ENCODE measurements at places on chromosomes 12 and 14.

DNA sequence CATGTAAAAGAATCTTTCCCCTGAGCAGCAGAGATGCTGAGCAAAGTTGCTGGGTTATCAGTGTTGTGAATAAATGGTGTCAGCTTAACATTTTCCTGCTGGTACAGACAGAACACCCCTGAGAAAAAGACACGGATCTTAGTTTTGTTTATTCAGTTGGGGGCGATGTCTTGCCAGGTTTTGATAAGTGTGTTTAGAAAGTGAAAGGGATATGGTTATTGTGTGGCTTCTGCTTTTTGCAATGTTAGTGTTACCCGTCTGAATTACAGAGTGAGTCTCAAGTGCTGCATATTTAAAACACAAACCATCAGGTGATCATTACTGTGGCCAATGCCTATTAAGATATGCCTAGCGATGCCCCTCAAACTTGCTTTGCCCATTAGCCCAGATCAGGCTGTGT lies 864.6 kb upstream of the SEL1L start:
- no peak for DNase-seq

DNA sequence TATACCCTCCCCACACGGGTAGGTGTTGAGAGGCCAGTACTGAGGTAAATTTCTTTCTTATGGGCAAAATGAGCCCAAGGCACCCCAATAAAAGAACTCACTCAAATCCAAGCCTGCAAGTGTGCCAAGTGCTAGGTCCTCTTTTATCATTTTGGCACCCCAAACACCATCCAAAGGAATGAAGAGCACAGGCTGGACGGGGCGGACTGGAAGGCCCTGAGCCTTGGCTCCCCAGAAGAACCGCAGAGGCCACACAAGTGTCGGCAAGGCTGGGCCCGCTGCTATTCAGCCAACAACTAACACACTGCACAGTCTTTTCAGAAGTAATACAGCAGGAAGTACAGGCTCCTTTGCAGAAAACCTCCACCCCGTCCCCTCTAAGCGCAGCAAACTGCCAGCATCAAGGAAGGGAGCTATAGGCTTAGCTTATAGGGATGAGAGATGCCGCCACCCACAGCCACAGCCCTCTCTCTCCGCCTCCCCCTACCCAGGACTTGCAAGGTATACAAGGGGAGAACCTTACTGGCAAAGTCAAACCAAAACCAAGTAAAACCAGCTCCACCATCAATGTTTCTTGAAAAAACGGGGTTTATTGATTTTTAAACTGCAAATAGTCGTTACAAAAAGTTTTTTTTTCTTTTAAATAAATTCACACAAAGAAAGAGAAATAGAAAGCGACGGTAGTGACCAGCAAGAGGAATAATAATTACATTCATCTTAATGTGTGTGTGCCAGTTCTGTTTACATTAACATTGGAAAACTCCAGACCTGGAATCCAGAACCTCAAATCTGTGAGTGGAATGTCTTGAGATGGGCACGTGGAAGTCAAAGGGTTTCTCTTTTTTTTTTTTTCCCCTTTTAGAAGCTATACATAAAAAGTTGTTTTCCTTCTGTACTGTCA lies 5.5 kb downstream of the ZFP36L1 start:
- no peak for DNase-seq

DNA sequence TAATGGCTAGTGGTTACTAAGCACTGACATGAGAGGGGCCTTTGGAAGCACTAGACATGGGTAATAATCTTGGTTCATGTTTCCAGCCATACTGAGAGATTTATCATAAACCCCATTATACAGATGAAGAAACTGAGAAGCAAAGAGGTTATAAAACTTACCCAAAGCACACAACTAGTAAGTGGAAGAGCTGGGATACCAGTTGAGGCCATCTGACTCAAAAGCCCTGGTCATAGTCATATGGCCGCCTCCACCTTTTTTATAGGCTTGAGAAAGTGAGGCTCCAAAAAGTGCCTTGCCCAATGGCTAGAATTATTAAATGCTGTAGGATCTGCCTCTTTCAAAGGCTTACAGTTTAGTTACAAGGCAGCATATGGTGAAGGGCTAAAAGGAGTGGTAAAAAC lies 944 bp downstream of the TXNRD1 start:
- no peak for DNase-seq

- DNase-seq = peak; percentile 21
These were observed 21.9 kb upstream of the ZFP36L1 start for GRCh38 chr14:68814539-68815297.

- DNase-seq = no peak
These were observed 104.3 kb downstream of the RBM19 start for GRCh38 chr12:113861708-113862312.

DNA sequence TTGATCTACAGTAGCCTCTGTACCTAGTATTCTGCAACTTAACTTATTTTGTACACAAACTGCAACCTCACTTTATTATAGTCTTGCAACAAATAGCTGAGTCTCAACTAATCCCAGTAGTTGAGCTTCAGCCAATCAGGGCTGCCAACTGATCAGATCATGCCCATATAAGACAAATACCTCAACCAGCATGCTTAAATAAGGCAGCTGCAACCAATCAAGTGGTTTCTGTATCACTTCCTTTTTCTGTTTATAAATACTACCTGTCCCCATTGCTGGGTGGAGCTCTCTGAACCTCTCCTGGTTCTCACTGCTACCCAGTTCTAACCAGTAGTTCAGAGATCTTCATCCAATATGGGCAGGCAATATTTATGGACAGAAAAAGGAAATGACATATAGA lies 248.5 kb upstream of the FBXO33 start:
- DNase-seq = no peak

DNA sequence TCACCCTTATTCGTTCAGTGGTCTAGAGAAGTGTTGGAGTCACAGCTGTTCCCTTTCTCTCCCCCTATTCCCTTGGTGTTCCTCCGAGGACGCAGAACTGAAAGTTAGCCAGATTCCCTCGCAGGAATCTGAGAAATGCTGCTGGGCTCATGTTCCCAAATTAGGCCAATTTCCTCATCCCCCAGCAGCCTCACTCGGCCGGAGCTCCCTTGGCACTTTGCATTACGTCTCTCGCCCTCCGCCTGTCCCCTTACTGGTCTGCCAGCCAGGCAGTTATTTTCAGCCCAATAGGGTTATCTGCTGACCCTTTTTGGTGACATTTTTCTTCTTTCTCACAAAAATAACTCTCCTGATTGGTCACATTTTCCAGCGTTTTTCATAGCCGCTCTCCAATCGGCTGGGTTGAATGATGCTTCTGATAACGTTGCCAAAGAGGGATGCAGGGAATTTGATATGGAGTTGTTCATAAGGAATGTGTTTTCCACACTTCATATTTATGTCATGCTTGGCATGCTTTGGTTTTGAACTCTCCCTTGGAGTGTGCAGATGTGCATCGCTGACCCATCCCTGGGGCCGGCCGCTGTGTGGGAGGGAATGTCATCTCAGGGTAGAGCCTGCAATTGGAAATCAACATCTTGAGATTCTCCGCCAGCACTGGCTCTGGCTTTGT lies 9.9 kb downstream of the IFT43 start:
- DNase-seq = no peak

DNA sequence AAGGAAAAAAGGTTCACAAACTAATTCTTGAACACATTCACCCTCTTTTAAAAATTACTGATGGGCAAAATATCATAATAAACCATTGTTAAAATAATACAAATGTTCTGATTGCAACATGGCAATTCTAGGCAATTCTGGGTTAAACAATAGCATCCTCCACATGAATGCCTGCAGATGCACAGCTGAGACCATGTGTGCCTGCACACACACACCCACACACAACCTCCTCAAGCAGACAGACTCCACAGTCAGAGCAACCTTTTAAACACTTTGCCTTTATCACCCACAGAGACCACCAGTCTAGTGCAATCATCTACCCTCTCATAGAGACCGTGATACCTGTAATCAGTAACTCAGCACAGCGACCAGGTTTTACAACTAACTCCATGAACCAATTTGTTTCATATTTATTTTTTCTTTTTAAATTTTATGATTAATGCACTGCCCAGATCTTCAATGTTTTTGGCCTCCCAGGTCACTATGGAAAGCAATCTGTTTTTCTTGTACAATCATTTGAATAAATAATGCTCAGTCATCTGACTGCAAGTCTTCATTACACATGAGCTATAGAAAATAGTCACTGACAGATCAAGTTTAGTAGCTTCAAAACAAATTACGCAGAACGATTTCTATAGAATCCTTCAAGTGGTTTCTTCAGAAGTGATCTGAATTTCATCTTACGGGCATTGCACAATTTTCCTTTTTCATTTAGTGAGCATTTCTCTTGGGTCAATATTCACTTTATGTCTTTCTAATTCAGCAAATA lies 105.8 kb downstream of the PRKD1 start:
- DNase-seq = no peak

DNA sequence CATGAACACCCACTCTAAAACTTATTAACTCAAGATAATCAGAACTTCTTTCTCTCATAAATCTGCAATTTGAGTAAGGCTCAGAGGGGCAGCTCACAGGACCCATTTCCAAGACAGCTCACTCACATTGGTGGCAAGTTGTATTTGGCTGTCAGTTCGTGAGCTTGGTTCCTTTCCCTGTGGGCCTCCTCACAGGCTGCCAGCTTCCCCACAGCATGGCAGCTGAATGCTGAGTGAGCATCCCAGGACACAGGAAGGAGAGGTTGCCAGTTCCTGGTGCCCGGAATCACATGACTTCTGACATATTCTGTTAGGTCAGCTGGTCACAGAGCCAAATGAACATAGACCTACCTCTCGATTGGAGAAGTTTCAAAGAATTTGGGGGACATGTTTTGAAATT lies 116.6 kb upstream of the TMEM233 start:
- DNase-seq = no peak

DNA sequence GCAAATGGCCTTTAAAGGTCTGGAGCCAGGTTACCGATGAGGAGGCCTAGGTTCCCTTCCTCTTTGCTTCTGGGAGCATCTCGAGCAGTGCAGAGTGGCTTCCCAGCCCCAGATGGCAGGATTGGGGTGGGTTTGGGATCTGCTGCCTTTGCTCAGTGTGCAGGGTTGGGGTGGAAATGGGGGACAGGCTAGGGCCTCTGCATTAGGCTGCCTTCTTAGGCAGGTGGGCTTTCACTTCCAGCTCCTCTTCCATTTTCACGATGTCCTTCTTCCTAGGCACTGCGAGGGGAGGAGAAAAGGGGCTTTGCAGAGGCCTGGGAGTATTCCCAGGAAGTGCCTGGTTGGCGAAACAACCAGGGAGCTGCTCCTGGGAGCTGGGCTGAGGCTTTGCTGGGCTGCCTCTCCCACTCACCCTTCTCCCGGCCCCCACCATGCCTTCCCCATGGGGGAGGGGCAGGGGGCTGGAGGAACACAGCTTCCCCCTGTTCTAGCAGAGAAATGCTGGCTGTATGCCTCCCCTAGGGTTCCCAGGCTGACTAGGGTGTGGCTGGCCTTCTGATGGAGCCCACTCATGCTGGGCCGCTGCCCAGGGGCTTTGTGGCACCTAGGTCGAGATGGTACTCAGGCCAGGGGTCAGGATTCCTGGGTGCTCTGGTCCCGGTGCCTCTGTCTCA lies 2.4 kb downstream of the NR4A1 start:
- DNase-seq = no peak

GRCh38 chr12:71312768-71313403 lies 126.7 kb upstream of the LGR5 start:
- no peak for DNase-seq

GRCh38 chr12:12720672-12721161 lies 3.5 kb downstream of the CDKN1B start:
- DNase-seq = no peak

DNA sequence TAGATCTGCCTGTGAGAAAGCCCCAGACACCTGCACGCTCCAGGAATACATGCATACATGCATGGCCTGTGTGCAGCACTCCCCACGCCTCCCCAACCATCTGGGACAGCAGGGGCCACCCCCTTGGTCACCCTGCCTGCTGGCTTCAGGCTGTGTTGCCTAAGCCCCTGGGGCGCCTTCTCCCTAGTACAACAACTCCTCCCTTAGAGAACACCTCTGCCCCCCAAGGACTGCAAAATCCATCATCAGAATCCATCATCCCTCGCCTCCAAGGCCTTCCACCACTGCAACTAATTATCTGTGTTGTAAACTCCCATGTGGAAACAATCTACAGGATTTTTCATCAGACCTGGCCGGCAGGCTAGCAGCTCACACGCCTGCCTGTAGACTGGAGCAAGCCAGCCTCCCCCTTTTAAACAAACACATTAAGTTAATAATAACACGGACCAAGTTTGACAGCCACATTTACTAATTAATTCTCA lies 36.8 kb downstream of the ZFP36L1 start:
- no peak for DNase-seq

- no peak for DNase-seq
These were observed 156.3 kb downstream of the PELI2 start for GRCh38 chr14:56274556-56274955.

GRCh38 chr14:52733824-52734223 lies 3.9 kb downstream of the STYX start:
- DNase-seq = no peak

- DNase-seq = peak; percentile 79
These were observed 1.1 kb downstream of the SLC6A15 start for GRCh38 chr12:84911271-84912197.

- no peak for DNase-seq
These were observed 56.4 kb downstream of the ZFP36L1 start for GRCh38 chr14:68736471-68736871.

DNA sequence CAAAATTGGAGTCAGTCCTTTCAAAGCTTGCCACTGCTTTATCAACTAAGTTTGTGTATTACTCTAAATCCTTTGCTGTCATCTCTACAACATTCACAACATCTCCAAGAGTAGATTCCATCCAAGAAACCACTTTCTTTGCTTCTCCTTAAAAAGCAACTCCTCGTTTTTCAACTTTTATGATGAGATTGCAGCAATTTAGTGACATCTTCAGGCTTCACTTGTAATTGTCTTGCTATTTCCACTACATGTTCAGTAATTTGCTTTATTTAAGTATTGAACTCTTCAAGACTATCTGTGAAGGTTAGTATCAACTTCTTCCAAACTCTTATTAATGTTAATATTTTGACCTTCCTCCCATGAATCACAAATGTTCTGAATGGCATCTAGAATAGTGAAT lies 747.9 kb downstream of the TMTC2 start:
- DNase-seq = no peak

All from NCI-H2081 (cell line).